Stimulated activated CD8-positive, alpha-beta memory T cell treated with anti-CD3 and anti-CD28 coated beads, Interleukin-4, amount 100 ng/mL, for 48 hours (primary cell): ENCODE measurements at places on chromosomes 1 and 21.

- DNase-seq = no peak
These were observed 123.8 kb upstream of the CTTNBP2NL start for GRCh38 chr1:112272101-112272772.

- no peak for DNase-seq
These were observed 35.2 kb downstream of the NVL start for GRCh38 chr1:224294775-224295174.

DNA sequence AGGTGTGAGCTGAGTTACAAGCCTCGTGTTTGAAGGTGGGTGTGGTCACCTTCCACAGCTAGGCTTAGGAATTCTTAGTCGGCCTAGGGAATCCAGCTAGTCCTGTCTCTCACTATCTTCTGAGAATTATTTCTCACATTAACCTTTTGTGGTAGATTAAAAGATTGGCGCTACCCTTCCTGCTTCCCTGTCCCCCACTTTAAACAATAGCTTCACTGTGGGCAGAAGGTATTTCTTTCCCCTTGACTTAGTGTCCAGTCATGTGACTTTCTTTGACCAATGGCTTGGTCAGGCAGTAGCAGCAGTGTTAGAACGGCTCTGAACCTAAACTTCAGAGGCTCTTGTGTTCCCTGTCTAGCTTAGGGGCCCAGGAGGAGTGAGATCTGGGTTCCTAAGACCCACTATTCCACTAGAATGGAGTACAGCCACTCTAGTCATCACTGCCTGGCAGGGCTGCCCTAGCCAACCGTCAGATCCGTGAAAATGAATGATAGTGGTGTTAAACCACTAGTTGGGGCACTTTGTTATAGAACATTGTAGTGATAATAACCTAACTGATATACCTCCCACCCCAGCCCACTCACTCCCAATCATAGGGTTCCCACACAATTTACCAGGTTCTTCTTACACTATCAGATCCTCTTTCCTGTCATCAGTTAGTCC, 13.9 kb upstream of the C1orf141 start:
- DNase-seq = no peak

DNA sequence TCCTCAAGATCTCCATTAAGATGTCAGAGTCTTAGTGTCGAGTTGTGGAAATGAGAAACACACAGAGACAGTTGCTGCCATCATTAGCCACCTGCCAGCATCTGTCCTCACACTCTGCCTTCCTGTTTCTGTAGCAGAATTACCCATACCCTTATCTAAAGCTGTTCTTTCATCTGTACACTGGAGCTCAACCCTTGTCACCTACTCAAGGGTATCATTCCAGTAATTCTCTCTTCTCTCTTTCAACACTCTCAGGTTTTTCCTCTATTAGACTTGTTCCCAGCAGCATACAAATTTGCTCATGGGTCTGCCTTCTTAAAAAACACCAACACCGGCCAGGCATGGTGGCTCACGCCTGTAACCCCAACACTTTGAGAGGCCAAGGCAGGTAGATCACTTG, 27.4 kb upstream of the RNF2 start:
- DNase-seq = no peak

DNA sequence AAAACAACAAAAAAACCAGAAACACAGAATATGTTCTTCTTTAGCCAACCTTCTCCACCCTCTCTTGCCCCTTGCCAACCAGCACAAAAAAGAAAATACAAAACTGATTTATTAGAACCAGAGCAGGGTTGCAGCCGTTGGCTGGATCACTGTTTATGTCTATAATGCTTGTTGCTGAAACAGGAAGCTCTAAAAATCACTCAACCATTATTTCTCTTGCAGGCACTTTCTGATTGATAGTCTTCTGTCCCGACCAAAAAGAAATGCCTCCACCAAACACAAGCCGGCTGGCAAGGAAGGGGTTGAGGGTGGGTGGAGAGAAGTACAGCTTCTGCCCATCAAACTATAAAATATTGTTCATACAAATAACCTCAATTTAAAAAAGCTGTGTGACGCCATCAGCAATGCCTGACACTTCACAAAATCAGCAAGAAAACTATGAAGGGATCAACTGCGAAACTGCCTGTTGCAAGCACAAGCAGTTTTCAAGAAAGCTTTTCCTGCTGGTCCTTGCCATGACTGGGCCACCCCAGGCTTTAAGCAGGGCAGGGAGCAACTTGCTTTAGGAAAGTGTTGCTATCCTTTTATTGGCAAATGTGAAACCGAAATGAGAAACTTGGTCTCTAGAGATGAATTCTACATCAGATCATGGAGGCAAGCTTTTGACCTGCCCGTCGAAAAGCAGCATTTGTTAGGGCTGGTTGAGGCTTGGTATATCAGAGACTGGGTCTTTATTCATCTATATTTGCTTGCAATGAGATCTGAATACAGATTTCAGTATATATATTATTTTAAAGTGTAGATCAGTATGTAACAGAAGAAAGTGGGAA, 174.2 kb downstream of the RUNX1 start:
- no peak for DNase-seq

DNA sequence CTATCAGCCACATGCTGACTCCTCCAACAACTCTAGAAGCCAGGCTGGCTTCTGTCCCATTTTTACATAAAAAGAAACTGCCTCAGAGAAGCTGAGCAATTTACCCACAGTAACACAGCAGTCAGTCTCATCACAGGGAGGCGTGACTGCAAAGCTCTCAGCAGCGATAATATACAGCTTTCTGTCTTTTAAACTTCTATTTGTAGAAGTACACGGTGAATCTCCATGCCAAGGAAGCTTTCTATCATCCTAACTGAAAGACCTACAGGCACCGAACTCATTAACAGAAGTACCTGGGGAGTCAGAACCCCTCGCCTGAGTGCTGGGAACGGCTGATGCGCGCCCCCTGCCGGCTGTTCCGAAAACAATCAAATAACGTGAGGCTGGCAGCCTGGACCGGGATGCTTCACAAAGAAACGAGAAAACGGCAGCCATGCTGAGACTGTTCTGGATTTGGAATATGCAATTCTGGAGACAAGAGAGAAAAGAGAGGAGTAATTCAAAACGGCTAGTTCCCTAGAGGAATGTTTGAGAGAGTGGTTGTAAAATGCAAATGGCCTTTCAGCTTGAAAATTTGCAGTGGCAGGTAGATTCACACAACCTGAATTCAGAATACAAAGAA, 43.5 kb upstream of the RAB4A start:
- peak; percentile 89 for DNase-seq
